Activated naive CD8-positive, alpha-beta T cell treated with anti-CD3 and anti-CD28 coated beads, Interleukin-2, amount 10 ng/mL, durations not matched to agents 7 days and 5 days (primary cell): ENCODE measurements at places on chromosomes 3 and 15. TPM values are rescaled to one million over a fixed set of nuclear protein-coding genes. Genes with fewer than 3 reads are reported as not detected.

Gene ZBTB47
- total RNA-seq, result 1.3 TPM

DNA sequence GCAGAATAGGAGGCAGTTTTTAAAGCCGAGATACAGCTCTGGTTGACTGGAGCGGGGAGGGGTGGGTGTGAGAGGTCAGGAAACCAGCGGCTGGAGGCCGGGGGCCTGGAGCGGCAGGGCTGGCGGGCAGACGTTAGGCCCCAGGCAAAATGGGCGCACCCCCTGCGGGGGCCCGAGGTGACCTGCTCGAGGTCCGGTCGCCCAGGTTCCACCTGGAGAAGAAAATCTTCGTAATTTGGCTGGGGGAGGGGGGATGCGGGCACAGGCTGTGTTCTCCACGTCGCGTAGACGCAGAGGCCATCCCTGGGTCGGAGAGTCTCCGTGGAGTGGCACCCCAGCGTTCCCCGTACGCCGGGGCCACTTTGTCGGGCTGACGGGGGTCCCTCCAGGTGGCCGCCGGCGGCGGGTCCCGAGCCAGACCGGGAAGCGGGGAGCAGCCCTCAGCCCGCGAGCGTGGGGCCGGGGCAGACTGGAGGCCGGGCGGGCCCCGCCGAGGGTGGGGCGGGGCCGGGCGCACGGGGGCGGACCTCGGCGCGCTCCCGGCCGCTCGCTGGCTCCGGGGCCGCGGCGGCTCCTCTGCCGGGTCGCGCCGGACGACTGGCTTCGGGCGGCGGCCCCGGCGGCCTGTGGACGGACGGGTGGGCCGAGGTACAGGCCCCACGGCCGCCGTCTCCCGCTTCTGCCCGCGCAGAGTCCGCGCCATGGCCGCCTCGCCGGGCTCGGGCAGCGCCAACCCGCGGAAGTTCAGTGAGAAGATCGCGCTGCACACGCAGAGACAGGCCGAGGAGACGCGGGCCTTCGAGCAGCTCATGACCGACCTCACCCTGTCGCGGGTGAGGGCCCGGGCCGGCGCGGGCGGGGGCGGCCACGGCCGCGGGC is at the start of gene CRTC3:
Gene CRTC3, plus strand, starts transcription at position 553 of the 879 bp plus-strand sequence. Its CDS starts 149 bp downstream, at position 702.
- peaks cover 32% of the 10 kb centered on the region for H3K4me1 ChIP-seq
- peak within 1 kb of the TSS; percentile 96 for H3K4me3 ChIP-seq
- DNase-seq, result peak; percentile 82
- H3K36me3 ChIP-seq, result peaks cover 20% of the 10 kb centered on the region

DNA sequence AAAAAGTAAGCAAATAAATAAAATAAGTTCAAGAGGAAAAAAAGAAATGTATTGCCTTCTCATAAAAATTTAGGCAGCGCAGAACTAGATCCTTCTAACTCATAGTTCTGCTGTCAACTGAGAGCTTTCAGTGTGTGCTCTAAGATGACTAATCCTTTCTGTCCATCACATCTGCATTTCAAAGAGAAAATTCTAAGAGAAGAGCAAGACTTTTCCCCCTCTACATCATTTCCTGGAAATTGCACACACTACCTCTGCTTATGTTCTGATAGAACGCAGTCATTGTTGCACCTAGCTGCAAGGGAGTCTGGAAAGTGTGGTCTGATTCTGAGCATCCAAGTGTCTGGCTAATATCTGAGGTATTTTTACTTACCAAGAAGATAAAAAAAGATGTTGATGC is 39.6 kb upstream of the SLCO3A1 start:
- no peak for DNase-seq
- H3K27me3 ChIP-seq, result peaks cover 10% of the 10 kb centered on the region
- H3K27ac ChIP-seq, result no peak overlapping the region

GRCh38 chr3:127768346-127769008 is 53.8 kb downstream of the MGLL start:
- peaks cover 4% of the 10 kb centered on the region for H3K4me1 ChIP-seq
- H3K27ac ChIP-seq, result no peak overlapping the region
- no peak overlapping the region for H3K4me3 ChIP-seq
- H3K36me3 ChIP-seq, result no peaks in the 10 kb centered on the region
- no peak for DNase-seq
- peaks cover 5% of the 10 kb centered on the region for H3K27me3 ChIP-seq

- H3K4me3 ChIP-seq, result no peak overlapping the region
- peaks cover 2% of the 10 kb centered on the region for H3K36me3 ChIP-seq
- DNase-seq, result no peak
- H3K27ac ChIP-seq, result no peak overlapping the region
These were observed 56.6 kb upstream of the TNIK start for GRCh38 chr3:171516765-171517164.

DNA sequence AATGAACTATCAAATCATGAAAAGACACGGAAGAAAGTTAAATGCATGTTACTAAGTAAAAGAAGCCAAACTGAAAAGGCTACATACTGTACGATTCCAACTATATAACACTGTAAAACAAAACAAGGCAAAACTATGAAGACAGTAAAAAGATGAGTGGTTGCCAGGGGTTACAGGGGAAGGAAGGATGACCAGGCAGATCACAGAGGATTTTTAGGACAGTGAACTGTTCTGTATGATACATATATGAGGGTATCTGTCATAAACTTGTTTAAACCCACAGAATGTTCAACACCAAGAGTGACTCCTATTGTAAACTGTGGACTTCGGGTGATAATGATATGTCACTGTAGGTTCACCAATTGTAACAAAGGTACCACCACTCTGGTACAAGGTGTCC is 60.6 kb downstream of the CHSY1 start:
- no peak for DNase-seq
- H3K4me3 ChIP-seq, result no peak overlapping the region
- no peak overlapping the region for H3K27ac ChIP-seq
- H3K27me3 ChIP-seq, result no peaks in the 10 kb centered on the region
- peaks cover 61% of the 10 kb centered on the region for H3K4me1 ChIP-seq
- peaks cover 11% of the 10 kb centered on the region for H3K36me3 ChIP-seq

DNA sequence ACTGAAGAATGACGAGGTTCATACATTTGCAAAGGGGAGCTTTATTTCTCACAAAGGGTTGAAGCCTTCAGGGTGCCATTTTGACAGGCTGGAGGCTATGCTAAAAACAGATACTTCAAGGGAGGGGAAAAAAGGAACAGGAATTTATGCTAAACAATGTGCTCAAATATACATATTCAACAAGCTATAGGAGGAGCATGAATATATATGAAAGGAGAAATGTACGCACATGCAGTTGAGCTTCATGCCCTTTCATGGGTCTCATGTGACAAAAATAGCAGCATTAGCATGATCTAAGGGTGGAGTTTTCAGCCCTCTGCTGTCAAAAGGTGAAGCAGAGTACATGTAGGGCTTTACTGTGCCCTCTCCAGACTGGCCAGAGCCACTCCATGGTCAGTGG is 44.3 kb upstream of the FSIP1 start:
- H3K27ac ChIP-seq, result no peak overlapping the region
- no peak for DNase-seq
- no peaks in the 10 kb centered on the region for H3K36me3 ChIP-seq
- no peak overlapping the region for H3K4me3 ChIP-seq
- H3K4me1 ChIP-seq, result no peaks in the 10 kb centered on the region

Gene LIPC
- total RNA-seq, result 7.4 TPM

DNA sequence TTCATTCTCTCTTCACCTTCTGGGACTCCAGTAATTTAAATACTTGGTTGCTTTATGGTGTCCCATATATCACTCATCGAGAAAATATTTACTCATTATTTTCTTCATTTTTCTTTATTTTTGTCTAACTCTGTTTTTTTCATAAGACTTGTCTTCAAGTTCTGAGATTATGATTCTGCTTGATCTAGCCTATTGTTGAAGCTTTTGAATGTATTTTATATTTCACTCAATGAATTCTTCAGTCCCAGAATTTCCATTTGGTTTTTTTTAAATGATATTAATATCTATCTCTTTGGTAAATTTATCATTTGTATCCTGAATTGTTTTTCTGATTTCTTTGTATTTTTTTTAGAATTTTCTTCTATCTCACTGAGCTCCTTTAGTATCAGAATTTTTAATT is 117.0 kb downstream of the LRRK1 start:
- no peak for DNase-seq
- no peak overlapping the region for H3K4me3 ChIP-seq
- H3K36me3 ChIP-seq, result no peaks in the 10 kb centered on the region
- H3K27me3 ChIP-seq, result peaks cover 65% of the 10 kb centered on the region
- no peak overlapping the region for H3K27ac ChIP-seq
- peaks cover 6% of the 10 kb centered on the region for H3K4me1 ChIP-seq

DNA sequence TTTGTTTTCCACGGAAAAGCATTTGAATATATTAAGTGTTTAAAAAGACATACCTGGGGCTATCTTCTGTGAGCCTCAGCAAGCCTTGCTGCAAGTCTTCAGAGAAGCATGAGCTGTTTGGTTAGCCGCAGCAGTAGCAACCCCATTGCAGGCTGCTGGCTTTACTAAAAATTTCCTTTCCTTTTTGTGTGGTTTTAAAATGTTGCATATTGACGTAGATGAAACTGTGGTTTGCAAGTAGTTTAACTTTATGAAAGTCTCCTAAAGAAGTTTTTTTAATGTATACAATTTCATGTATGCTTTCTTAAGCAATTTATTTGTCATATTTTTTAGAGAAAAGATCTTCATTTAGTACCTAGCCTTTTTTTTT is at the start of gene GPR171:
Gene GPR171, minus strand, starts transcription at position 166 of the 370 bp plus-strand sequence. CDS start 3,830 bp downstream, outside the sequence.
- peaks cover 37% of the 10 kb centered on the region for H3K36me3 ChIP-seq
- peak within 1 kb of the TSS; percentile 95 for H3K27ac ChIP-seq
- peak within 1 kb of the TSS; percentile 88 for H3K4me3 ChIP-seq
- H3K4me1 ChIP-seq, result peaks cover 50% of the 10 kb centered on the region
- peak; percentile 59 for DNase-seq

DNA sequence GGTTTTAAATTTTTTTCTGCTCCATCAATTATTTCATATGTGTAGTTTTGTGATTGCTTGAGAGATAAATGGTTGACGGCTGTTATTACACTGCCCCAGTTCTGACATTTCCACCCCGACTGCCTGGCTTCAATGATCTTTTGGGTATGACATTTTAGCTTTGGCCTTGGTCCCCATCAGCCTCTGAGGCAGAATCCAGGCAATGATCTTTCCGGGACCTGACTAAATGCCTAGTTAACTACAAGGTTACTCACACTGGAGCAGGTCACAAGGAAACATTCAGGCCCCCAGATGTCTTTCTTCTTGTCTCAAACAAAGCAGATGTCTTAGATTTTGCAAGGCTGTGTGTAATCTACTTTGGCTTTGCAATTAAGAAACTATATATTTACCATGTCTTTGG is 61.1 kb upstream of the TMCO5A start:
- no peaks in the 10 kb centered on the region for H3K36me3 ChIP-seq
- peaks cover 20% of the 10 kb centered on the region for H3K27me3 ChIP-seq
- no peak overlapping the region for H3K27ac ChIP-seq
- no peaks in the 10 kb centered on the region for H3K4me1 ChIP-seq

Gene KIF23
- total RNA-seq, result 50.7 TPM

Gene ROPN1B
- total RNA-seq, result not detected

Gene DUOXA2
- total RNA-seq, result not detected

Gene CD80
- total RNA-seq, result 11.6 TPM

DNA sequence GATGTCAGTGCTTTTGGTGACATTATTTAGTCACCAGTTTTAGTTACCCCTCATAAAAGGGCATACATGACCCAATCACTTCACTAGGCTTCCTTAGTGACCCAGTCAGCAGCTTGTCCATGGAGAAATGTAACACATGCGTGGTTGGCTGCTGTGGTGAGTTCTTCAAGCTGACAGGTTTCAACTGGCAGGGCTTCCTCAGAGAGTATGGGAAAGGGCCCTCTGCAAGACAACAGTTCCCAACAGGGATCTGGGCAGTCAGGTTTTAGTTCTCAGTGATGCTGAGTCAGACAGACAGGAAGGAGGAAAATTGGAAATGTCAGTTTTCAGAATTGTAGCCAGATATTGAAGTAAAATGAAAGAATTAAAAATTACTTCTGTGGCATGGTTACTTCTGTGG is 282.5 kb downstream of the TBL1XR1 start:
- H3K27me3 ChIP-seq, result peaks cover 4% of the 10 kb centered on the region
- H3K27ac ChIP-seq, result no peak overlapping the region
- H3K36me3 ChIP-seq, result no peaks in the 10 kb centered on the region
- no peak for DNase-seq
- no peak overlapping the region for H3K4me3 ChIP-seq

- H3K27ac ChIP-seq, result no peak overlapping the region
- H3K4me3 ChIP-seq, result no peak overlapping the region
- no peak for DNase-seq
- no peaks in the 10 kb centered on the region for H3K4me1 ChIP-seq
- peaks cover 6% of the 10 kb centered on the region for H3K27me3 ChIP-seq
These were observed 71.3 kb upstream of the VEPH1 start for GRCh38 chr3:157574531-157574930.

Gene OSBPL10
- 0.22 TPM for total RNA-seq

GRCh38 chr3:183766107-183766506 is 59.3 kb downstream of the MAP6D1 start:
- H3K4me1 ChIP-seq, result peaks cover 11% of the 10 kb centered on the region
- H3K27ac ChIP-seq, result no peak overlapping the region
- H3K27me3 ChIP-seq, result no peaks in the 10 kb centered on the region
- H3K36me3 ChIP-seq, result peaks cover 17% of the 10 kb centered on the region
- H3K4me3 ChIP-seq, result no peak overlapping the region
- no peak for DNase-seq

GRCh38 chr3:195183071-195183776 is 87.7 kb downstream of the XXYLT1 start:
- H3K27ac ChIP-seq, result no peak overlapping the region
- peaks cover 25% of the 10 kb centered on the region for H3K4me1 ChIP-seq
- no peak for DNase-seq
- peaks cover 2% of the 10 kb centered on the region for H3K36me3 ChIP-seq
- no peaks in the 10 kb centered on the region for H3K27me3 ChIP-seq

Gene RBP2
- not detected for total RNA-seq

GRCh38 chr3:141103067-141103466 is 51.9 kb downstream of the SPSB4 start:
- peaks cover 6% of the 10 kb centered on the region for H3K27me3 ChIP-seq
- H3K4me1 ChIP-seq, result no peaks in the 10 kb centered on the region
- H3K36me3 ChIP-seq, result no peaks in the 10 kb centered on the region
- no peak for DNase-seq

GRCh38 chr3:45054196-45054857 is 28.2 kb downstream of the CLEC3B start:
- no peak overlapping the region for H3K4me3 ChIP-seq
- peaks cover 29% of the 10 kb centered on the region for H3K27me3 ChIP-seq
- no peaks in the 10 kb centered on the region for H3K36me3 ChIP-seq

Gene GOLGA8M
- total RNA-seq, result 7.7 TPM
